ENCODE measurements at places on chromosomes 5 and 9.
A peak's percentile ranks its signal among the peaks of the same experiment; 100 is the strongest.

DNA sequence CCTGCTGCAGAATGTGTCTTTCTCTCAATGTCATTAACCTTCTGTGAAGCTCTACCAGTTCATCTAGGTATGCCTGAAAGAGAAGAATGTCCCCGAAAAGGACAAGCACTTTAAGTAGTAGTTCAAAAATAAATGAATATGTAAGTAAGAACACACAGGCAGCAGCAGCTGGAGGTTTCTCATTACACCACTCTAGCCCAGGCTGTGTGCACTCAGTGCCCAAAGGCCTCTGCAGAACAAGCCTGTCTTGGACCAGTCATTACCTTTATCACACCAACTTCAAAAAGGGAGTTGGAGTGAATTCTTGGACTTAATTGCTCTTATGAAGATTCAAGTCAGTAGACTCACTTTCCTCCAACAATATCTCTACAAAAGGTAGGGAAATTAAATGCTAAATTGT, 268.8 kb downstream of the MLLT3 start:
- no peak for DNase-seq

DNA sequence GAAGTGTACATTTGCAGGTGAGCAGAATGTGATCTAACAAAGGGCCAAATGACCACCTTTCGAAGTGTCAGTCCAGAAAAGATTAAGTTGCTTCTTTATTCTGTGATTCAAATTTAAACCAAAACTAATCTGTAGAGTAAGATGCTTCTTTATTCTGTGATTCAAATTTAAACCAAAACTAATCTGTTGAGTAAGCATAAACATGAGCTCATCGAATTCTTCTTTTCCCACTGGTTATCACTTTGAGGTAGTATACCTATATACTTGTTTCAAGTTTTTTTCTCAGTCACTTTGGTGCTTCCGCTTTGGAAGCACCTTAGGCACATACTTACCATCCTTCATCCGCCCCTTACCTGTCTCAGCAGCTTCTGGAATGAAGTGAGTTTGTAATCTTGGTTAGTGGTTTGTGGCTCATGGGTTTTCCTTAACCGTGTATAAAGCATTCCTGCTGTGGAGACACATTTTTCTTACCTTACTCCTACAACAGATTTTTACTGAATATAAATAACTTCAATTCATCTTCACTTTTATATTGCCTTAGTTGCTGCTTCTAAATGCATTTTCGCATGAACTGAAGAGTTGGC, 40.7 kb upstream of the CTXN3 start:
- no peak for DNase-seq

- peak; percentile 83 for DNase-seq
Measured at GRCh38 chr5:139458580-139459407, 3.7 kb downstream of the ECSCR start.

DNA sequence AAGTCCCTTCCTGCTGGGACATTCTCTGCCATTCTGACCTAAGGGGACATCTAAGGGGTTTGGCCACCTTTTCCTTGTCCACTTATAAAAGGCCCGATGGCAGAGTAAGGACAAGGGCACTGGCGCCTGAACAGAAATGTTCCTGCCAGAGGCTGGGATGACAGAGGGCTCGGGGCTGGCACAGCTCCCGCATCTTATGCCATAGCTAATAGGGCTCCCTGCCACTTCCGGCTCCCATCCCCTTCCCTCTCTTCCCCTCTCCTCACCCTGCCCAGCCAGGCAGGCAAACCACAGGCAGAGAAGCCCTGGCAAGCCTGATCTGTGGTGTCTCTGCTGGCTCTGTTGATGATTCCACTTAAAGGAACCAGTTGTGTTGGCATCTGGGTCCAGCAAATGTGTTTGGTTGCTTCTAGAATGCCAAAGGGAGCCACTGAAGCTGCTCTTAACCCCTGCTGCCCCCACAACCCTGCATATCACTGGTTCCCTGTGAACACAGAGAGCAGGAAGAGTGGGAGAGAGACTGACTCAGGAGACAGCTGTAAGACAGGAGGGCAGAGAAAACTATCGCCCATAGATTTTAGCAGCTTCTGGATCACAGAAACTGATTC, 18.4 kb upstream of the ADRA1B start:
- DNase-seq: no peak
